ENCODE measurements at places on chromosomes 16 and 17.
A peak's percentile ranks its signal among the peaks of the same experiment; 100 is the strongest.

DNA sequence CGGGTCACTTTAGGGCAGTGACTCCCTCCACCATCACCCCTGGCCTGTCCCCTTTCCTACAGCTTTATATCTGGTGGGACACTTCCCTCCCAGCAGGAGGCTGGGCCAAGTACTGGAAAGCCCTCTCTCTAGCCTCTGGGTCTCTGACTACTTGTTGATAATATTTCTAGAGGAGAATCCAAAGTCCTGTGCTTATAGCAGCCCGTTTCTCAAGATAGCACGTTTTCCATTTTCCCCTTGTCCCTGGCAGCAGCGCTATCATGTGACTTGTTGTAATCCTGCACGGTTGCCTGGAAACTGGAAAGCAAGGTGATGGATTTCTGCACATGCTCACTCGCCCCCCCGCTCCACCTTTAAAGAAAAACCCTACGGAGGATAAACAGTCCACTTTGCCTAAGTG, 3.3 kb upstream of the AXIN2 start:
- no peak for DNase-seq

GRCh38 chr17:34451313-34451712, 88.3 kb upstream of the CCL1 start:
- no peak for DNase-seq

GRCh38 chr17:57957120-57957850, 2.1 kb upstream of the CUEDC1 start:
- no peak for DNase-seq

DNA sequence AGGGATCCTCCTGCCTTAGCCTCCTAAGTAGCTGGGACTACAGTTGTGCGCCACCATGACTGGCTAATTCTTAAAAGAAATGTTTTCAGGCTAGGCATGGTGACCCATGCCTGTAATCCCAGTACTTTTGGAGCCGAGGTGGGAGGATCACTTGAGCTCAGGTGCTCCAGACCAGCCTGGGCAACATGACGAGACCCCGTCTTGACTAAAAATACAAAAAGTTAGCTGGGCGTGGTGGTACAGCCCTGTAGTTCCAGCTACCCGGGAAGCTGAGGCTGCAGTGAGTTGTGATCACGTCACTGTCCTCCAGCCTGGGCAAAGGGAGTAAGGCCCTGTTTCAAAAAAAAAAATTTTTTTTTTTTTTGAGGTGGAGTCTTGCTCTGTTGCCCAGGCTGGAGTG, 173.1 kb downstream of the SEC14L1 start:
- no peak for DNase-seq

DNA sequence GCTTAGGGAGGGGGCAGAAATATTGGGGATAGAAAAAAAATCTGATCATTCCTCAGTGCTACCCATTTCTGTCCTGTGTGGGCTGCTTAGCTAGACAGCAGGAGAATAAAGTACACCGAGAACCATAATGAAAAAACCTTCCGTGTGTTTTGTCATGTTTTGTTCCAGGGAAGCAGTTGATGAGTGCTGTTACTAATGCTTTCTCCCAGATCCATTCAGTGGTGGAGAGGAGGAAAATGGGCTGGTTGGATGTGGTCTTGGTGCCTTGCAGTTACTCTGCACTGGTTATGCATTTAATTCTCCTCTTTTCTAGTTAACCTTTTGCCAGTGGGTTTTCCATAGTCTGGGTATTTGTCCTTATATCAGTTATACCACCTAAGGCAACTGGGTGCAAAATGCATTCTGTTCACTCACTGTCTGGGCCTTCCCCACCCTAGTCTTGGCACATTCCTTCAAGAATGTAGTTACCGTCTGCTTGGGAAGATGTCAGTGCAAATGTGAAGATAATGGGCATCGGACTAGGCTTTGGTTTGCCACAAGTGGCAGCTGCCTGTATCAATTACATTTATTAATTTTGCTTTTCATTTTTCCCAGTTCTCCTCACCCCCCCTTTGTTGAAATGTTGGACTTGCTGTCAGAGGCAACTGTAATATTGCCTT, 9.3 kb upstream of the TBKBP1 start:
- no peak for DNase-seq

DNA sequence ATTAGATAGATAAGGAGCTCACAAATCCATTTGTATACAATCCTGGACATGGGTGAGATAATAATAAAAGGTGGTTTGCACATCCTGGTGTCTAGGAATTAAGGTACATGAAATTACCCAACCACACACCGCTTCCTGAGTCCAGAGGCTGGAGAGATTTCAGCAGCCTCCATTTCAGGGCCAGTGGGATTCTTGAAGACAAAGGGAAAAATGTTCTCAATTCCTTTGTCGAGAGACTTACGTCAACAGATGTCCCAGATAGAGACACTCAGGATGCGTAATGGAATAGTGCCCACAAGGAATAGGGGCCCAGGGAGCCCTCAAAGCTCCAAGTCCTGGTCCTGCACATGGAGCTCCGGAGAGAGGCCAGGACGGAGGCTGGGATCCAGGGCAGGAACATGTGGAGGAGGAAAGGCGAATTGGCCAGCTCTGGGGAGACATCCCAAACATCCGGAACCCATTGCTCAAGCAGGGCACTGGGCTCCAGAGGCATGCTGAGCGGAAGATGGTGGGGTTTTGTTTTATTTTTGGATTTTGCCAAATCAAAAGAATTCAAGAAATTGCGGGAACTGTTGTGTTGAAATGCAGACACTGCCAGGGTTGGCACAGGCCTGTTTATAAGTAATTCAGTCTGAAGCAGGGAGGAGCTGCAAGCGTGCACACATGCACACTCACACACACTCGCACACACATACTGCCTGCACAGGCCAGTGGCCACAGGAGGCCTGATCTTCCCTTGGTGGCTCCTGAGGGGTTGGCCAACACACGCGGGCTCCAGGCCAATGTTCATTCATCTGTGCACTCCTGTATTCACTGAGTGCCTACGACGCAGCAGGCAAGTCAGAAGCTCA, 97.2 kb downstream of the NOG start:
- no peak for DNase-seq

- DNase-seq = no peak
These were observed 11.1 kb downstream of the PMM2 start for GRCh38 chr16:8808613-8809353.

DNA sequence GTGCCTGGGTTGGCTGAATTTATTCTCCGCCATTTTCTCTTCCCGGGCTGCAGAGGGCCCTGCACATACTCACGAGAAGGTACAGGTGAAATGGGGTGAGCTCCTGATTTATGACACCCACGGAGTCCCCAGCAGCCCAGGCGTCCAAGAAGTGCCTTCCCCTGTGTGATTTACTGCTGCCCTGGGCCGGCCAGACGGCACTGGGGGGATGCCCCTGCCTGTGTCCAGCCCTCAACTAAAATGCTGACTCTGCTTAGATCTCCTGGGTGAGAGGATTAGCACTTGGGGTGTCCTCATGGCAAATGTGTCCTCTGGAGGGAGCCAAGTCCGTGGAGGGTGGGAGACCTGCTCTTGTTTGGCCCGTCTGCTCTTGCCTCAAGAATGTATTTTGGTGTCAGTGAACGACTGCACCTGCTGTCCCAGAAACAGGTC, 132.4 kb downstream of the MAF start:
- DNase-seq = no peak

- DNase-seq = no peak
These were observed 47.8 kb upstream of the IRF8 start for GRCh38 chr16:85851034-85851785.

- no peak for DNase-seq
These were observed 9.2 kb upstream of the SSTR2 start for GRCh38 chr17:73155410-73156165.

GRCh38 chr16:88375996-88376834, 6.5 kb upstream of the ZNF469 start:
- DNase-seq = no peak

- DNase-seq = no peak
These were observed 204.6 kb downstream of the STX8 start for GRCh38 chr17:9371019-9371418.

DNA sequence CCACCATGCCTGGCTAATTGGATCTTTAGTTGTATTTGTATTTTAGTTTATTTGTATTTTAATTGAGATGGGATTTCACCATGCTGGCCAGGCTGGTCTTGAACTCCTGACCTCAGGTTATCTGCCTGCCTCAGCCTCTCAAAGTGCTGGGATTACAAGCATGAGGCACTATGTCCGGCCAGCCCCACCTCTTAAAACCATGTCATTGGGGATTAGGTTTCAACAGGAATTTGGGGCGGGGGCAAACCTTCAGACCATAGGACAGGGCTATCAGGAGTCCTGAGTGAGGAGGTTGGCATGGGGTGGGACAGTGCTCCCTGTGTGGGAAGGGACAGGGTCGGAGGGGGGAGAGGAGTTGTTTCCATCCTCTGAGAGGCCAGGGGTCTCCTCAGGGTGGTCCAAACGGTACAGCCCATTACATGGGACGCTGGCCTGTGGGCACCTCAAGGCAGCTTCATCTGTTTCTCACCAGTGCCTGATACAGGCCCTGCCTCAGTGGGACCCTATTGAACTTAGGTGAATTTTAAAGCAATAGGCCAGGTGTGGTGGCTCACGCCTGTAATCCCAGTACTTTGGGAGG, 21.6 kb downstream of the GAA start:
- no peak for DNase-seq

DNA sequence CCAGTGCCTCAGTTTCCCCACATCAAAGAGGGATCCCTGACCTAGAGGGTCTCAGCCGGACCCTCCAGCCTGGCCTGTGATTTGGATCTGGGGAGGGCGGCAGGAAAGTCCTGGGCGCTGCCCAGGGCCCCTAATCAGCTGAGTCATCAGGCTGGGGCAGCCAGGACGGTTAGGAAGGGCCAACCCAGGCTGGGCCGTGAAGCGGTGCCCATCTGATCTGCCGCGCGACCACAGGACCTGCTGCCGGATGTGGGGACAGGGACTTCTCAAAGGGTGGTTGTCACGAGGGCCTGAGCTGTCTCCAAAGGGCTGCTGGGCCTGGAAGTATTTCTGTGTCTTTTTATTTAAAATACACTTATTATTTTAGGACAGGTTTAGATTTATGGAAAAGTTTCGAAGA, 4.4 kb downstream of the TPSAB1 start:
- no peak for DNase-seq

DNA sequence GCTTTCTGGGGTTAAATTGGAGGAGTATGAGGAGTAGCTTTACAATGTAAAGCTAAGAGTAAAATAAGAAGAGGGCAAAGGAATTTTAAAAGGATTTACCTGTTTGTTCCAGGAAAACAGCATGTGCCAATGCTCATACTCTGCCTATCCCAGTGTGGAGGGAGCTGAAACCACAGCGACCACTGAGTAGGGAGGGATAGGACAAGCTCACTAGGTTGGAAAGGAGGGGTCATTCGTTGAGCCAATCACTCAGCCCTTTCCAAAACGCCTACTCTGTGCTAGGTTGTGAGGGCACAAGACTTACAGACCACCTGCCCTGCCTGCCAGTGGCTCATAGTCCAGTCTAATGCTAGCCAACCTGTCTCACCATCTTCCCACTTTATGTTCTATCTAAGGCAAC, 1.1 kb upstream of the DNAJC7 start:
- no peak for DNase-seq

- peak; percentile 64 for DNase-seq
These were observed 353.9 kb downstream of the CPPED1 start for GRCh38 chr16:12449795-12450194.

DNA sequence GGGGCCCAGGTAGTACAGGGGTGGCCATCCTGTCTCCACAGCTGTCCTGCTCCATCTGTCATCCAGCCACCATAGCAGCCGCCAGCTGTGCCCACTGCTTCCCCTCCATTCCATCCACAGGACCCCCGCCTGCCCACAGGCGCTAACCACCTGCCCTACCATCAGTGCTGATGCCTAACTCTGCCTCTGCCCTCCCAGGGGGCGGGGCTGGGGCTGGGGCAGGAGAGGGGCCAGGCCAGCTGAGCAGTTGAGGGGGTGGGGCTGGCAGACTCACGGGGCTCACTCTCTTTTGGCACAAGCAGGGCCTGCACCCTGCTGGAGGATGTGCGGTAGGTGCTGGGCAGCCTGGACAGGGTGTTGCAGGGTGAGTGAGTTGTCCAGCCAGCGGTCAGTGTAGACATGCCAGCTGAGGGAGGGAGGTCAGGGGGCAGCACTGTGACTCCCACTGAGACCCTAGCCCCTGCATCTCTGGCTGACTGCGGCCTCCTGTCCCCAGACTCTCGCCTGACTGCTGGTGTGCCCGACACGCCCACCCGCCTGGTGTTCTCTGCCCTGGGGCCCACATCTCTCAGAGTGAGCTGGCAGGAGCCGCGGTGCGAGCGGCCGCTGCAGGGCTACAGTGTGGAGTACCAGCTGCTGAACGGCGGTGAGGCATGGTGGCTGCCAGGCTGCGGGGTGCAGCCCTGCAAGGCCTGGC, 9.6 kb downstream of the GALK1 start:
- no peak for DNase-seq

DNA sequence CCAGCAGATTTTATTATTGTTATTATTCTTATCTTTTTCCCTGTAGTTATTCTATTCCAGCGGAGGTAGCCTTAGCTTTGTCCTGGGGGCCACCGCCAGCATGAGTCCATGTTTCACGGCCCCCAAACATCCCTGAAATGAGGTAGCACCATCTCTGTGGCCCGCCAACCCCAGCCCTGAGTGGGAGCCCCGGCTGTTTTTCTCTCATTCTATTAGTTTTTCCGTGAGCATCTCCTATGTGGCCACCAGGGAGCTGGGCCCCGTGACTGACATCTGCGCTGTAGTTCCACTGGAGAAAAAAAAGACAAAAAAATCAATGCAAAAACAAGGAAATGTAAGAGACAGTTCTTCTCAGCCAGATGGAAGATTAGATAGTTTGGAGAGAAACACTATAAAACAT, 43.5 kb upstream of the IL34 start:
- no peak for DNase-seq

DNA sequence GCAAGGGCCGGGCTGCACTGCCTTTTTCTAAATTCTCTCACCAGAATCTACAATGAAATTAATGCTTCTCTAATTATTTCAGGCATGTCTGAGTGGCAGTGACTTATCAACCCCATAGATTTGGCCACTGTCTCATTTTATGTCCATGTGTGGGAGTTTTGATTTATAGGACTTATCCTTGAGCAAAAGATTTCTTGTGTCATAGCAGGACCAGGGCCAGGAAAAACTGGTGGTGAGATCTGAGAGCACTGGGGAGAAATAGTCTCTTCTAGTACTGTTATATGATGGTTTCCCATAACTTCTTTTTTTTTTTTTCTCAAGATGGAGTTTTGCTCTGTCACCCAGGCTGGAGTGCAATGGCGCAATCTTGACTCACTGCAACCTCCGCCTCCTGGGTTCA, 1.5 kb upstream of the KRT23 start:
- DNase-seq = no peak

DNA sequence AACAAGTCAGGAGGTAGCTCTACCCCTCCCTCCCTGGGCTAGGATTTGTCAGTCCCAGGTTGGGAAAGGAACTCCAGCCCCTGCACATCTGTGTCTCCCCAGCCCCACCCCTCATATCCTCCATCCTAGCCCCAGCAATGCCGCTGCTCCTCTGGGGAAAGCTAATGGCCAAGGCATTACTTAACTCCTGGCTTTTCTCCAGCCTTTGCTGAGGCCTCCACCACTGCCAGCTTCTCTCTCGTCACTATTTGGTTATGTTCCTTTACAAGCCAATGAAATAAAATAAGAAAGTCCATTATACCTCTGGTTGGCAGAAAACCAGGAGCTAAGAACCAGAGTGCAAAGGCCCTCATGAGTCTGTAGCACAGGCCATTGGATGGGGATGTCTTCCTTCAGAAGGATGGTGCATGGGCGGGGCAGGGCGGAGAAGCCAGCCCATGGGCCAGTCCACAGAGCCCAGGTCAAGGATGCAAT, 171.0 kb downstream of the CCDC182 start:
- DNase-seq = no peak

GRCh38 chr16:87850009-87851006, 19.0 kb downstream of the SLC7A5 start:
- DNase-seq = peak; percentile 75

GRCh38 chr17:20203018-20203417, 193.9 kb downstream of the SPECC1 start:
- no peak for DNase-seq
